ENCODE measurements at places on chromosomes 6 and 20. TPM values are rescaled to one million over a fixed set of nuclear protein-coding genes. Genes with fewer than 3 reads are reported as not detected.

Gene BMP6
- total RNA-seq: not detected

Gene CAGE1
- total RNA-seq: 0.16 TPM

Gene SLC17A3
- total RNA-seq: not detected

Gene RRAGD
- total RNA-seq: not detected

Gene EHMT2
- total RNA-seq: 98.5 TPM

Gene ERMARD
- total RNA-seq: 10.9 TPM

Gene MCCD1
- total RNA-seq: not detected

Gene TNFRSF6B
- 4.1 TPM for total RNA-seq

Gene ID4
- not detected for total RNA-seq

Gene CRIP3
- total RNA-seq: not detected

Gene SMOC2
- total RNA-seq: not detected

Gene NMBR
- total RNA-seq: not detected

Measured in HT-29 (cell line).